ENCODE measurements at places on chromosomes 12 and 14.

GRCh38 chr12:47023311-47023710 lies 56.1 kb upstream of the PCED1B start:
- H3K4me3 ChIP-seq = no peak overlapping the region
- H3K27me3 ChIP-seq = no peaks in the 10 kb centered on the region
- peaks cover 5% of the 10 kb centered on the region for H3K4me1 ChIP-seq
- no peaks in the 10 kb centered on the region for H3K36me3 ChIP-seq
- H3K27ac ChIP-seq = no peak overlapping the region
- DNase-seq = no peak

DNA sequence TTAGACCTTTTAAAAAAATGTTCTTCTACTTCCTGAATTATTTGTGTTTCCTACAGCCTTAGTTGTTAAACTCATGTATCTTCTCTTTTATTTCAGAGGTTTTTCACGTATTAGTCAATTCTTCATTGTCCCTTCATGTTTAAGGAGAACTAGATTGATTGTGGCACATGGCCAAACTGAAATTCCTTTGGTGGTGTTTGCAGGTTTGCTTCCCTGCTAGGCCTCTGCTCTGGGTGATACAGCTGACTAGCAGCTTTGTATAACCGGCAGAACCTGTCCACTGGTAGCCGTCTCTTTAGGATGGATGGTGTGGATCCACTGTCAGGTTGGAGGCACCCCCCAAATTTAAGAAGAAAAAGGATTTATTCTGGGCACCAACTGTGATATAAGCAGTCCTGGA lies 262.1 kb downstream of the FBXL14 start:
- H3K36me3 ChIP-seq = no peaks in the 10 kb centered on the region
- H3K4me1 ChIP-seq = no peaks in the 10 kb centered on the region
- H3K4me3 ChIP-seq = no peak overlapping the region
- H3K27ac ChIP-seq = no peak overlapping the region
- H3K27me3 ChIP-seq = no peaks in the 10 kb centered on the region

DNA sequence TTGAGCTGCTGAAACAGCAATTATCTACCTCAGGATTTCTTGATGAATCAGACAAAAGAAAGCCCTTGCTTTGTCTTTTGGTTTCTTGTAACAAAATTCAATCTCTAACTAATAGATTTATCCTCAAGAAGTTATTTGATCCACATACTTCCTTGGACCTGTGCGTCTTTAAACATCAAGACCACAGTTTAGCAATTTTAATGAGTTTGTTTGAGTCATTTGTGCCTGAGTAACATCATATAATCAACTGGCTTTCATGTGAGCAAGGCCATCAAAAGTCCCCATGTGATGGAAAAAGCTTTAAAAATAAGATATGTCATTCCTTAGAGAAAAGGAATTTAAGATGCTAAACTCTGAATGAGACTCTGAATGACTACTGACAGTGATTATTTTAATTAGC lies 52.3 kb downstream of the KCNC2 start:
- no peak for DNase-seq
- no peak overlapping the region for H3K4me3 ChIP-seq
- no peak overlapping the region for H3K27ac ChIP-seq
- H3K4me1 ChIP-seq = no peaks in the 10 kb centered on the region

GRCh38 chr14:92883066-92883465 lies 39.9 kb upstream of the CHGA start:
- H3K4me1 ChIP-seq = no peaks in the 10 kb centered on the region
- no peak for DNase-seq
- H3K27me3 ChIP-seq = no peaks in the 10 kb centered on the region

- no peaks in the 10 kb centered on the region for H3K36me3 ChIP-seq
- DNase-seq = no peak
- H3K27ac ChIP-seq = no peak overlapping the region
- no peaks in the 10 kb centered on the region for H3K4me1 ChIP-seq
- H3K4me3 ChIP-seq = no peak overlapping the region
- no peaks in the 10 kb centered on the region for H3K27me3 ChIP-seq
Measured at GRCh38 chr12:130480231-130480630, 142.5 kb downstream of the PIWIL1 start.

DNA sequence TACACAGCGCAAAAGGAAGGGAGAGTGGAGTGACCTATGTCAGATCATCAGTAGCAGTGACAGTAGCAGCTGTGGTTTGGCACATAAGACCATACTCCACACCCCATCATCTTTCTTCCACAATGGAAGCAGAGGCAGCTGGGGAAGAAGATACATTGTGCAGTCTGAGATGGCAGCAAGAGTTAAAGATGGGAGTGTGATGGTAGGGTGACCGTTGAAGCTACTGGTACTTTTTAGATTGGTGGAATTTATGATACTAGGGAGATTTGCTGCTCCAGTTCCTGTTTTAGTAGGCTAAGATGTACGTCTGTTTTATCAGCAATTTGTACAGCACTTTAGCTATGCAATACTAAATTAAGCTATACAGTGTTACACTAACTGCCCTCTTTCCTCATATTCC lies 291.0 kb downstream of the FUT8 start:
- no peaks in the 10 kb centered on the region for H3K4me1 ChIP-seq
- no peak for DNase-seq
- H3K36me3 ChIP-seq = no peaks in the 10 kb centered on the region
- H3K4me3 ChIP-seq = no peak overlapping the region
- no peak overlapping the region for H3K27ac ChIP-seq
- no peaks in the 10 kb centered on the region for H3K27me3 ChIP-seq

DNA sequence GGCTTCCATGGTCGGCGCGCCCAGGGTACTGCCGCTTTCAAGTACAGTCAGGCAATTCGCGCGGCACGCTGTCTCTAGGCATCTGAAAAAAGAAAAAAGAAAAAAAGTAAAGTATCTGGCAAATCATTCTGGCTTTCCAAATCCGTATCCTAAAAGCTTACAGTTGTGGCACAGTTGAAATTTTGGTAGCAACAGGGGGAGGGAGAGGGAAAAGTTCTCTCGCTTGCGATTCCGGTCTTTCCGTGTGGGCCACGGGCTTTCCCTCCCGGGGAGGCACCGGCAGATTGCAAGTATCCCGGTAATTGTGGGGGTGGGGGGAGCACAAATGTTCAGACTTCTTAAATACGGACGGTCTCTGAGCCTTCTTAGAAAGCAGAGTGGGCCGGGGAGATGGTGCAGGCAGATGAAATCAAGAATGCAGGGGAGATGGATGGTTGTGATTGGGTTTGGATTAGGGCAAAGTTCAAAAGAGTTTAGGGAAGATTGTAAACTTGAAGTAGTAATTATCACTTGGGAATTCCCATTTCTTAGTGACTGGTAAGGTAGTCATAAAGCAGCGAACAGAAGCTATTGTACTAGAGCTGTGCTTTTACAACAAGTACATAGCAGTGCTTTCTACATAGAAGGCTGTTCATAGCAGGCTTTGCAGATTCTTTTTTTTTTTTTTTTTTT lies 1.2 kb downstream of the SOCS2 start:
- no peak for DNase-seq
- no peak overlapping the region for H3K27ac ChIP-seq
- H3K4me3 ChIP-seq = peak overlapping the region; percentile 84
- H3K27me3 ChIP-seq = no peaks in the 10 kb centered on the region
- no peaks in the 10 kb centered on the region for H3K36me3 ChIP-seq

DNA sequence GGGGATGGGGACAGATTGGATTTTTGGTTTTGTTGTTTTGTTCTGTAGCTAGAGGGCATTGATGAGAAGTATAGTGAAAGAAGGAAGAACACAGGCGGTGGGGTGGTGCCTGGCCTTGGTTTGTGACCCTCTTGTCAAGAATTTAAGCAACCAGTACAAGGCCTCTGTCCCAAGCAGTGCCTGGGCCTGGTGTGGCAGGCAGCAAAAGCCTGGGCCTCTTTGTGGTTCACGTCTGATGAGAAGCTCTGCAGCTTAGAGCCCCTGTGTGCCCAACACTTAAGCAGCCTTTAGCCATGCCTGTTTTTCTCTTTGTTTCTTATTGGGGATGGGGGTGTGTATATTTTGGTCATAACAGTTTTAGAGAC lies 98.0 kb downstream of the PPP2R5C start:
- DNase-seq = no peak
- no peak overlapping the region for H3K4me3 ChIP-seq

GRCh38 chr14:72311116-72311515 lies 378.9 kb downstream of the RGS6 start:
- H3K4me1 ChIP-seq = peaks cover 7% of the 10 kb centered on the region
- H3K36me3 ChIP-seq = no peaks in the 10 kb centered on the region
- H3K4me3 ChIP-seq = no peak overlapping the region

DNA sequence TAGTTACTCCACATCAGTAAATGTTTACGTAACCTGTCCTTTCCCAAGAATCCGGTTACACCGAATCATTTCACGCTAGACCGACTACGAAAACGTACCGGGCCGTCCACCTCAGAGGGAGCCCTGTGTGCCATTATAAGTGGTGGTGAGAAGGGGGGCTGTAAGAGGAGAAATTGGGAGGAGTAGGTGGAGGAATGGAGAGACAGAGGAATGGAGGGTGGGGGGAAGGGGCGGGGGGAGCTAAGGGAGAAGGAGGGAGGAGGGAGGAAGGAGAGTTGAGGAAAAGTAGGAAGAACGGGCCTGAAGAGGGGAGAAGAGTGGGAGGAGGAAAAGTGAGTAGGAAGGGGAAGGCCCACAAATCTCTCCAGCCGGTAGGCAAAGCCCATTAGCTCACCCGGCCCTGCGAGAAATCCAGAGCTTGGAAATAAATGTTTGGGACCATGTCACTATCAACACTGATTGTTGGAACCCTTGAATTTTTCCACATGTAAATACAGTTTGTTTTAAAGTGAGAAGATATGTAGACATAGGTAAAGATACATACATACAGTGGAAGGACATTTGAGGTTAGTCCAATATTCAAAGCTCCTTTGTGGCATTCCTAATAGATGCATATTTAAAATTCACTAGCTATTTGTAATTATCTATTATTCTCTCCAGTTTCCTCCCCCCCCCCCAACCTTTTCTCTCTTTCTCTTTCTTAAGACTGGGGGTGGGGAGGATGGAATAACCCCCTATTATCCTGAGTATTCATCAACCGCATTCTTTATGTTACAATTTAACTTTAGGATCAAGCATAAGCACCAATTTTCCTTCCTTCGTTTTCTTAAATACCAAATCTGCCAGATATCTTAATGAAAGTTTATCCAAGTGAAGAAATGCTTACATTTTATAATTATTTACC lies 2.1 kb upstream of the FOXG1 start:
- H3K27ac ChIP-seq = no peak overlapping the region
- H3K36me3 ChIP-seq = no peaks in the 10 kb centered on the region
- peaks cover 21% of the 10 kb centered on the region for H3K27me3 ChIP-seq
- no peak for DNase-seq
- H3K4me1 ChIP-seq = peaks cover 12% of the 10 kb centered on the region

DNA sequence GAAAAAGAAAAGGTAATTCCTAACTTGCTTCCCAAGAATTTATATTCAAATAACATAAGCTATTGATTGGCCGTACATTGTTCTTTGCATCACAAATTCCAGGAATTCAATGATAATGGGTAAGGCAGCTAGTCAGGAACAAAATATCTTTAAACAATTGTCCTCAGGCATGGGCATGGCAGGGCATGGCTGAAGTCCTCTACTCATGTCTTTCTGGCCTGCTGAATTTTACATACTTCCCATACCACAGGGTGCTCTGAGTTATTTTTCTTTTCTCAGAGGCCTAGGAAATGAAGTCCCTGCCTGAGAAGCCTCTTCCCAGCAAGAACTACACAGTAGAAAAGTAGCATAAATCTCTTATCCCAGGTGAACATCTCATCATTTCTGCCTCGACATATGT lies 15.1 kb upstream of the DRAM1 start:
- H3K27ac ChIP-seq = no peak overlapping the region
- DNase-seq = no peak
- H3K4me3 ChIP-seq = no peak overlapping the region
- no peaks in the 10 kb centered on the region for H3K4me1 ChIP-seq
- H3K27me3 ChIP-seq = no peaks in the 10 kb centered on the region

DNA sequence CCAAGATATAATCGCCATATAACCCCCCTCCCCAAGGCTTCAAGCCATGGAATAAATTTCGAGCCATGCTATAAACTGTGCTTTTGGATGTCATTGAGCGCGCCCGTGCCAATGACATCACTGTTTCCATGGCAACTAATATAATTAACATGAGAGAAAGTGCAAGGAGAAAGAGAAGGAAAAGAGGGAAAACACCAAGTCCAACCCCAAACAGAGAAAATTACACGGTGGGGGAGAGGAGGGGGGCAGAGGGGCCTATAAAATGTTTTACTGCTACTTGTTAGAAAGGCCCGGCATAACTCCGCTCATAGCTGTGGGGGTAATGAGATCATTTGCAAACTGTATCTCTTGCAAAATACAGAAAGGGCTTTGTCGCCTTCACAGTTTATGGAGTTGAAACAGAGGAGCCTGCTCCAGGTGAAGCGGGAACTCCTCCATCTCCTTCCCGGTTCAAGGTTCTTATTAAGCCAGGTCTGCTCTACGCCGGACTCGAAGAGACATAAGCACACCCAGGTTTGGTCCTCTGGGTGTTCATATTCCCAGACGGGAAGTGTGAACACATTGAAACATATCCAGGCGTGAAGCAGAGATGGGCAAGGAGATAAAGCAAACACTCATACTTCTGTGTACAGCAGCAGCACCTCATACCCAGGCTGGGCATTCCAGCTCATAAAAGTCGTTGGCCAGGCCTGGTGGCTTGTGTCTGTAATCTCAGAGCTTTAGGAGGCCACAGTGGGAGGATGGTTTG lies 99.1 kb upstream of the MAP1LC3B2 start:
- H3K27me3 ChIP-seq = no peaks in the 10 kb centered on the region
- H3K4me3 ChIP-seq = no peak overlapping the region
- H3K4me1 ChIP-seq = peaks cover 15% of the 10 kb centered on the region
- DNase-seq = no peak
- H3K36me3 ChIP-seq = no peaks in the 10 kb centered on the region

GRCh38 chr12:92593734-92594402 lies 108.9 kb upstream of the PLEKHG7 start:
- peak; percentile 8 for DNase-seq
- H3K4me3 ChIP-seq = no peak overlapping the region
- no peaks in the 10 kb centered on the region for H3K36me3 ChIP-seq
- H3K27ac ChIP-seq = peak overlapping the region; percentile 50
- no peaks in the 10 kb centered on the region for H3K27me3 ChIP-seq

- H3K4me1 ChIP-seq = peaks cover 18% of the 10 kb centered on the region
- no peak overlapping the region for H3K27ac ChIP-seq
- no peaks in the 10 kb centered on the region for H3K36me3 ChIP-seq
Measured at GRCh38 chr12:104747330-104747729, 210.8 kb downstream of the SLC41A2 start.

DNA sequence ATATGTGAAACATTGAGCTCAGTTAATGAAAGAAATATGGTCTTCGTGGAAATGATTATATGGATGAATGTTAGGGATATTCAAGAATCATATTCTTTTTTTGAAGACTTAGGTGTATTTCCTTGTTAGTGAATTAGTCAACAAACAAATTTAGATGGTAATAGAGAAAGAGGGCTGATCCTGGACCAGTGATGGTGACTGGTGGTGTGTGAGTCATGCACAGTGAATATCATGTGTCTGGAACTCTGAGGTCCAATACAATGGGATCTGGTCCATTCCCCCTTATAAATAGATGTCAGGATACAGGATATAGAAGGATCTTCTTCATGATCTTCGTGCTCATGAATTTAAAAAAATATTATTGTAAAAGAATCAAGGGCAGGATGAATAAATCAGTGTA lies 64.4 kb upstream of the RTL1 start:
- H3K36me3 ChIP-seq = no peaks in the 10 kb centered on the region
- no peak overlapping the region for H3K27ac ChIP-seq
- H3K27me3 ChIP-seq = no peaks in the 10 kb centered on the region
- no peaks in the 10 kb centered on the region for H3K4me1 ChIP-seq
- DNase-seq = no peak
- H3K4me3 ChIP-seq = no peak overlapping the region

GRCh38 chr12:870378-870777 lies 79.1 kb downstream of the RAD52 start:
- no peaks in the 10 kb centered on the region for H3K4me1 ChIP-seq
- H3K27me3 ChIP-seq = no peaks in the 10 kb centered on the region
- no peak for DNase-seq
- peaks cover 16% of the 10 kb centered on the region for H3K36me3 ChIP-seq
- H3K27ac ChIP-seq = no peak overlapping the region

Data from thoracic aorta (tissue), 2 donors.